ENCODE measurements at places on chromosomes 2 and 18.

- DNase-seq: no peak
Measured at GRCh38 chr2:10287761-10288160, 14.9 kb upstream of the HPCAL1 start.

DNA sequence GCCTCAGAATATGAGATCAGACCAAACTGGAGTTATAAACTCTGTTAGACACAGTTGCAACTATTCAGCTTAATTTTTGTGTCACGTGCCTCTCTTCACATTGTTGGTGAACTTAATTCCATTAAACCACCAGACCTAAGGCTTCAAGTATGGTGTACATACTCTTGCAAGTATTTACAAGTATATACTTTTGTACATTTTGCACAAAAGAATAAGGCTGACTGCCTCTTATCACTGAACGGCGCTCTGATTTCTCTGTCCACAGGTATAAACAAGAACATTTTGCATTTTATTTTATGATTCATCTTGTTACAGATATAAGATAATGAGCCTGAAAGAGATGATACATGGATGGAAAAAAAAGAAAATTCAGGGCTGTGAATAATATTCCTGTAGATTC lies 269.7 kb upstream of the ACVR2A start:
- DNase-seq: no peak

GRCh38 chr2:135125940-135126339 lies 73.8 kb downstream of the RAB3GAP1 start:
- DNase-seq: no peak

DNA sequence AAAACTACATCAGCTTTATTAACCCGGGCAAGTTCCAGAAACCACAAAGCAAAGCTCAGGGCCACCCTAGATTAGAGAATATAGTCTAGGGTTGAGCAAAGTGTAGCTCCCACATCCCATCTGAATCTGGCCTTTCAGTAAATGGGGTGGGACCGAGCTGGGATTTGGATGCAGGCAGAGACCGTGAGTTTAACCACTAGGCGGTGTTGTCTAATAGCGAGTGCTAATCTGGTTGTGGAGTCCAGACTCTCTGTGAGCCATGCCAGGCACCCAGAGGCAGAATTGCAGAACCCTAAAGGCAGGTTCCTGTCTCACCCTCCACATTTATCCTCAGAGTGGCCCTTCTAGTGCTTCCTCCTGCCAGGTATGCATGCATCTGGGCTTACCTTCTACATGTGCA lies 435.9 kb downstream of the TSN start:
- DNase-seq: no peak

DNA sequence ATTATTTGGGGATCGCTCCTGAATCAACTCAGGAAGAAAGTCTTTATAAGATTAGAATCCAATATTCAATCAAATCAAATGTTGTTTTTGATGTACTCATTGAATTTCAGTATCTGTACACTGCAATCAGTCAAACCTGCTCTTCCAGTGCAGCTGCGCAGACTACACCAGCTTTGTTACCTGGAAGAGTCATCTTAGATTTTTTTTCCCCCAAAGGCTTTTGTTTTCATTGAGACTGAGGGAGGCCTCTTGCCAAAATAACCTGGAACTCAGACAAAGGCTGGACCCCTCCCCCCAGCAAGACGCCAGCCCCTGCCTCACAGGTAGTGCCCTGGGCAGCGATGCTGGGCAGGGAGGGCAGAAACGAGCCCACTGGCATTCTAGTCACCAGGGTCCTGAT lies 74.8 kb downstream of the ARHGEF4 start:
- no peak for DNase-seq

DNA sequence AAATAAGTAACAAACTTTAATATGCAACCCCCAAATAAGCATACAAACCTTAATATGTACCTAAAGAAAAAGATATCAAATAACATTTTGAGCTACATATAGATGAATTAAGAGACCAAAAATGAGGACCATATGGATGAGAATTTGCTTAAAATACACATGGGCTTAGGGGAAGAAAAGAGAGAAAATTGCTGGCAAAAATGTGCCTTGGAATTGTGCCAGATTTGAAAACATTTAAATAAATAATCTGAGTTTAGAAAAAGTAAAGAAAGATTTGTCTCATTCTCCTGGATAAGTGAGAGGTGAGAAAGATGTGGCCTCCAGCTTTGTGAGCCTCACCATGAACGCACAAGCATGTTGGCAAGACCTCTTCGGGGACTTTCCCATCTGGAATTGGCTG lies 372.6 kb downstream of the SOX11 start:
- no peak for DNase-seq

DNA sequence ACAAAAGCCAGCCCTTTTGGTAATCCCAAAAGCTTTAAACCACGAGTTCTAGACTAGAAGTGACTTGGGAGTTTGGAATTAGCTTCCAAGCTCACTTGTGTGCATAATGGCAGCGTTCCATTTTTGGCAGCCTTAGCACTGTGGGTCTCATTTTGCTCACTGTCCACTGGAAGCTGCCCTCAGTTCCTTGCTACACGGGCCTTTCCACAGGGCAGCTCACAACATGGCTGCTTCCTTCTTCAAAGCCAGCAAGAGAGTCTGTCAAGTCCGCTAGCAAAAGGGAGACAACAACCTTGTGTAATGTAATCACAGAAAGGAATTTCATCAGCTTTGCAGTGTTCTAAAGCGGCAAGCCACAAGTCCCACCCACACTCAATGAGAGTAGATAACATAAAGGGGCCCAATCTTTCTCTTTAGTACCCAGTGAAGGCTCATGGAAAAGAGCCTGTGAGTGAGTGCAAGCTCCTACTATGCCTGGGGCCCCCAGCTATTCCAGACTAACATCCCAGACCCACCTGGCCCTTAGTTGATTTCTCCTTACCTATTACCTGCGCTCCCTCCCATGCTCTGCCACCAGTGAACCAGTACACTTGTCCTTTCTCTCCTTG lies 239.7 kb upstream of the FBXO11 start:
- DNase-seq: no peak

DNA sequence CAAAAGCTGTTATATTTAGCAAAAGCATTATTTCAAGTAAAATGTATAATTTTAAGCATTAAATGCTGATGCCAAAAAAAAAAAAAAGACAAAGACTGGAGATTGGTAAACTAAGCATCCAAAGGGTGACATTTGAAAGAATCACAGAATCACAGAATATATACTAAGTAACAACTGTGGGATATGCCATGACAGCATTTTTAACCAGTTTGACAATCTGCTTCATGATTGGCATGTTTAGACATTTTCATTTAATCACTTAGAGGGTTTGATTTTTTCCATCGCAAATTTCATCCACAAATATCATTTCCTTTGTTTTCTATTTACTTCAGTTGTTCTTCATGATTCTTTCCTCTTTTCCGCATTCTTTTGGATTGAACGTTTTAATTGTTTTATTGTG lies 66.9 kb upstream of the TMEM18 start:
- no peak for DNase-seq

- no peak for DNase-seq
Measured at GRCh38 chr2:178895872-178896271, 88.6 kb upstream of the TTN start.

DNA sequence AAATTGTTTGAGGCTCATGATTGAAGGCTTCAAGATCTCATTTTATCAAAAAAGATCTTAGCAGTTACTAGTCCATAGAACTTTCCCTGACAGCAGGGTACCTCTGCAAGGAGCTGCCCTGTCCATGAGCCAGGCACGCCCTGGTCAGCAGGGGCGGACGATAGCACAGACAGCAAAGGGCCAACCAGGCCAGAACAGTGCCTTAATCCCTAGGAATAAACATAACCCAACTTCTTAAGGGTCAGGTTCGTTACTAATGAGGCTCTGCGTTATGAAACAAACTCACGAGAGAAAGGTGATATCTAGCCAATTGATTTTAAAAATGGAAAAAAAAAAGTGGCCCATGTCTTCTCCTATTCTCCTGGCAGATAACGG lies 59.2 kb downstream of the BCL2 start:
- no peak for DNase-seq

- no peak for DNase-seq
Measured at GRCh38 chr2:6975988-6976387, 58.8 kb downstream of the RNF144A start.

DNA sequence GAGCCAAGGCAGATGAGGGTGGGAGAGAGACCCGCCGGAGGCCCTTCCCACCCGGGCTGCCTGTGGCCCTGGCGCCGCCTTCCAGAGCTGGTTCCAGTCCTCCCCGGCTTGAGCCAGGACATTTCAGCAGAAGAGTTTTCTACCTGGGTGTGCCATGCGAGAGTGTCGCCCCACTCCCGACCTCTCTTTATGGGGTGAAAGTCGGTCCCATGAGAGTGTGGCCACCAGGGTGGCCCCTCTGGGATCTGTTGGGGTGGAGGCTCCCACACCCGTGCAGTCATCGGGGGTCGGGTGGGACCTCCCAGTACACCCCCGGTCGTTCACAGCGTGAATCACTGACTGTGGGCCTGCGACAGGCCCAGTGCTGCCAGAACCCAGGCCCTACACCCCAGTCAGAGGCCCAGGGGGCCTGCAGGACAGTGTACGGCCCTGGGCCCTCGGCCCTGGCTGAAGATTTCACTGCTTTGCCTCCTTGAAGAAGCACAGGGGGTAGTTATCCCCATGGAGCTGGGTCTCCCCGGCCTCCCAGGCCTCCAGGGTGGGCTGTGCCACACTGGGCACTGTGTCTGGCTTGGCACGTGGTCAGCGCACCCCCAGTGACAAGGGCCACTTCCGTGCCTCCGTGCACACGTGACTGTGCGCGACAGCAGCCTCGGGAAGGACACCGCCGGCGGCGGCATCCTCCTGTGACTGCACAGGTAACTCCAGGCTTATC lies 5.9 kb downstream of the NFATC1 start:
- peak; percentile 29 for DNase-seq

- no peak for DNase-seq
Measured at GRCh38 chr2:202278036-202278760, 12.6 kb downstream of the NOP58 start.

DNA sequence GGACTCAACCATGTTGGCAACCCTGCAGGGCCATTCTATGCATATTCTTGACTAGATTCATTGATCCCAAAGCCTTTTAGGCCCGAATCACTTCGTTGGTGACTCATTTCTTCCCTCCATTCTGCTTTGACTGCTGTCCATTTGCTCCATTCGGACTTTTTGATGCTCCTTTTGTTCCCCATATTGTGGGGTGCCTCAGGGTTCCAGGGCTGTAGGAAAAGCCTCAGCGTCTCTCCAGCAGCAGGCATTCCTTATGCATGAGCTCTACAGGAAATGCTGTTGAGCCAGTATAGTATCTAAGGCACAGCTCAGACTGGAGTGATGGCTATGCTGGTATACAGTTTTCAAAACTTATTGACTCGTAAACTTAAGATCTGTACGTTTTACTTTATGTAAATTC lies 292.6 kb downstream of the PRKCE start:
- DNase-seq: no peak

- DNase-seq: peak; percentile 33
Measured at GRCh38 chr18:48832938-48833700, 117.6 kb downstream of the SMAD7 start.

DNA sequence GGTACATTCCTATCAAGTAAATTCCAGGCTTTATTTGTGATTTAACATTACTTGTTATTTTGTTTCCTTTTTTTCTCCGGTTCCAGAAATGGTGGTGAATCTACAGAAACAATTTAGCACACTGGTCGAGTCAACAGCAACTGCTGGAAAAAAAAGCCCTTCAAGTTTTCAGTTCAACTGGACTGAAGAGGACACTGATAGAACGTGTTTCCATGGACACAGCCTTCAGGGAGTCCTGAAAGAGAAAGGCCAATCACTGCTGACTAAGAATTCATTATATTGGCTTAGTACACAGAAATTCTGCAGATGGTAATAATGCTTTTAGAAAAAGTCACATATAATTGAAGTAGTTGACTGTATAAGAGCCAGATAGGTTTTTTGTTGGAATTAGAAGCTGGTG lies 32.0 kb upstream of the GRHL1 start:
- DNase-seq: no peak

GRCh38 chr2:223585666-223586065 lies 16.5 kb downstream of the SCG2 start:
- no peak for DNase-seq

GRCh38 chr18:78069784-78070664 lies 820.4 kb downstream of the GALR1 start:
- DNase-seq: peak; percentile 34

- peak; percentile 90 for DNase-seq
Measured at GRCh38 chr2:47072018-47072691, 83.0 kb downstream of the STPG4 start.

- DNase-seq: no peak
Measured at GRCh38 chr18:78693429-78693828, 286.2 kb upstream of the SALL3 start.

- no peak for DNase-seq
Measured at GRCh38 chr18:35005963-35006577, 35.1 kb upstream of the MAPRE2 start.

- no peak for DNase-seq
Measured at GRCh38 chr2:58215429-58215828, 25.7 kb downstream of the FANCL start.

GRCh38 chr2:156436497-156437085 lies 412 bp downstream of the GPD2 start:
- DNase-seq: no peak

DNA sequence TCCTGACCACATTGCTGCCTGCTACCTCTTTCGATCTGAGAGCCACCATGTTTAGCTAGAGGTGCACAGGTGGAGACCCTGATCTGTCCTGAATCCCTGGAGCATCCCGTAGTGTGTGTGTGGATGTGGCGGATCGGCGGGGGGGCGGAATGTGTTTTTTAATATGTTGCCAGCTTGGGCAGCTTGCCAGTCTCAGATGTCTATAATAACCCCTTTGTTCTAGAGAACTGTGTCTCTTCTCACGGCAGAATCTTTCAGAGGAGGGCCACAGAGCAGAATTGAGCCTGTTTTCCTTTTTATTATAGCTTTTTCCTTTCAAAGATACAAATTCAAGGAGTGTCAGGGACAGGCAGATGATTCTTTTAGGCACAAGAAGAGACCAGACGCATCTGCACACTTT lies 934.1 kb upstream of the KLHL29 start:
- no peak for DNase-seq

GRCh38 chr18:34726286-34727004 lies 16.3 kb downstream of the DTNA start:
- no peak for DNase-seq

- DNase-seq: peak; percentile 88
Measured at GRCh38 chr18:77650799-77651385, 401.2 kb downstream of the GALR1 start.

DNA sequence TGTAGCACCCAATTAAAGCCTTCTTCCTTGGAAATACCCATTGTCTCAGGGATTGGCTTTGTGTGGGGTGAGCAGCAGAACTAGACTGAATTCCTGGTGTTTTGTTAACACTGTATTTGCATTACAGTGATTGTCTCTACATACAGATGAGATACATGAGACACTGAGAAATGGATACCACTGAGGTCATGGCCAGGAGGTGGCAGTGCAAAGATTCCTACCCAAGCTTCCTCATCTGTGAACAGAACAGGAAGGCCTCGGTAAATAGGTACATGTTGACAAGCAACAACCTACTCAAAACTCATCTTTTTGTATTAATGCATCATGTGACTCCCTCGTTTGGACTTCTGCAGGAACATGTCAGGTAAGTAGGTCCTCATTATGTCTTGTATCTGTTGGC lies 445.8 kb upstream of the RGPD4 start:
- DNase-seq: no peak

- no peak for DNase-seq
Measured at GRCh38 chr2:64650722-64651338, 2.9 kb downstream of the SERTAD2 start.

Data from left ventricle myocardium superior (tissue), 1 donor.